ENCODE measurements at places on chromosomes 1 and 21.

- H3K36me3 ChIP-seq = no peaks in the 10 kb centered on the region
- no peaks in the 10 kb centered on the region for H3K4me1 ChIP-seq
- no peak for DNase-seq
These were observed 79.8 kb downstream of the DDX20 start for GRCh38 chr1:111835514-111835913.

- H3K27me3 ChIP-seq = peaks cover 4% of the 10 kb centered on the region
- no peaks in the 10 kb centered on the region for H3K36me3 ChIP-seq
- H3K27ac ChIP-seq = no peak overlapping the region
These were observed 61.4 kb upstream of the KIRREL1 start for GRCh38 chr1:157932069-157932468.

- no peak overlapping the region for H3K4me3 ChIP-seq
- H3K27ac ChIP-seq = no peak overlapping the region
- DNase-seq = no peak
- no peaks in the 10 kb centered on the region for H3K4me1 ChIP-seq
- no peaks in the 10 kb centered on the region for H3K36me3 ChIP-seq
These were observed 122.0 kb downstream of the ADSS2 start for GRCh38 chr1:244329591-244330317.

- no peaks in the 10 kb centered on the region for H3K27me3 ChIP-seq
- DNase-seq = no peak
- peaks cover 34% of the 10 kb centered on the region for H3K36me3 ChIP-seq
These were observed 4.2 kb upstream of the ZNF496 start for GRCh38 chr1:247335882-247336281.

DNA sequence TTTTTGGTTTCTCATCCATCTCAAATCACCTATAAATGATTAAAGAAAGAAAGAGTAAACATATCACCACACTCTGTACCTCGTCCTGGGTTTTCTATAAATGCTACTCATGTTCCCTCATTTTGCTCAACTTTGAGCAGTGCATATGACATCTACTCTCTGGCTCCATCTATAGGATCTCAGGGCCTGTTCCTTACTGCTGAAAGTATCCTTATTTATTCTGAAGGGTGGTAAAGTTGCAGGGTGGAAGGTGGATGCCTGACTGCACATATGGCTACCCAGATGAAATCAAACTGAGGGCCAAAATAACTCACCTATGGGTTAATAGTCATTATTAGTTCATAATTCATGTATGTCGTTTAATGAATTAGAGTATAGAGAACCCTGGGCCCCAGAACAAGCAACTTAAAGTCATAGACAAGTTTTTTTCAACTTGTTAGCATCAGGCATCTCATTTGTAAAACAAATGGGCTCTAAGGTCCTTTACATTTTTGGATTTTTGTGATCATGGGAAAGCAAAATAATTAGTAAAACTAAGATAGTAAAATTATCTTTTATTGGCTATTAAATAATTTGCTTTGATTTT, 46.5 kb downstream of the NCF2 start:
- peaks cover 4% of the 10 kb centered on the region for H3K4me1 ChIP-seq
- H3K27me3 ChIP-seq = no peaks in the 10 kb centered on the region
- H3K4me3 ChIP-seq = no peak overlapping the region
- H3K27ac ChIP-seq = no peak overlapping the region
- peaks cover 87% of the 10 kb centered on the region for H3K36me3 ChIP-seq

GRCh38 chr1:212147581-212148033, 112.1 kb downstream of the DTL start:
- peaks cover 6% of the 10 kb centered on the region for H3K4me1 ChIP-seq
- no peak overlapping the region for H3K4me3 ChIP-seq
- peak overlapping the region; percentile 7 for H3K27ac ChIP-seq
- H3K27me3 ChIP-seq = no peaks in the 10 kb centered on the region

GRCh38 chr1:209829716-209830115, 1.9 kb downstream of the UTP25 start:
- H3K27me3 ChIP-seq = no peaks in the 10 kb centered on the region
- no peak overlapping the region for H3K27ac ChIP-seq
- no peak overlapping the region for H3K4me3 ChIP-seq
- peaks cover 6% of the 10 kb centered on the region for H3K36me3 ChIP-seq

DNA sequence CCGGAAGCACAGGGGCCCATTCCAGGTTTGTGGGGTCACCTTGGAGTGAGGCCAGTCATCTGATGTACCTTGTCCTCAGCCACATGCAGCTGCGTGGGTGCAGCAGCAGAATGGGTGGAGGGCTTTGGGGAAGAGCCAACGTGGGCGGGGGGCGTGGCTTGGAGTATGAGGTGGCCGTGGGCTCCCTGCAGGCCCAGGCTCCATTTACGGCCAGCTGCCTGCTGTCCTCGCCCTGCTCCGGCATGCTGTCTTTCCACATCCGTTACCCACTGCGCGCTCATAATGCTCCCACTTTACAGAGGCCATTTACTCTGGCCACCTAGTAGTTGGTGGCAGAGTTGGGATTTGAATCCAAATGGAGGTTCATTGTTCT, 27.8 kb upstream of the TINAGL1 start:
- H3K4me1 ChIP-seq = peaks cover 11% of the 10 kb centered on the region
- no peak for DNase-seq
- no peak overlapping the region for H3K4me3 ChIP-seq
- no peak overlapping the region for H3K27ac ChIP-seq

DNA sequence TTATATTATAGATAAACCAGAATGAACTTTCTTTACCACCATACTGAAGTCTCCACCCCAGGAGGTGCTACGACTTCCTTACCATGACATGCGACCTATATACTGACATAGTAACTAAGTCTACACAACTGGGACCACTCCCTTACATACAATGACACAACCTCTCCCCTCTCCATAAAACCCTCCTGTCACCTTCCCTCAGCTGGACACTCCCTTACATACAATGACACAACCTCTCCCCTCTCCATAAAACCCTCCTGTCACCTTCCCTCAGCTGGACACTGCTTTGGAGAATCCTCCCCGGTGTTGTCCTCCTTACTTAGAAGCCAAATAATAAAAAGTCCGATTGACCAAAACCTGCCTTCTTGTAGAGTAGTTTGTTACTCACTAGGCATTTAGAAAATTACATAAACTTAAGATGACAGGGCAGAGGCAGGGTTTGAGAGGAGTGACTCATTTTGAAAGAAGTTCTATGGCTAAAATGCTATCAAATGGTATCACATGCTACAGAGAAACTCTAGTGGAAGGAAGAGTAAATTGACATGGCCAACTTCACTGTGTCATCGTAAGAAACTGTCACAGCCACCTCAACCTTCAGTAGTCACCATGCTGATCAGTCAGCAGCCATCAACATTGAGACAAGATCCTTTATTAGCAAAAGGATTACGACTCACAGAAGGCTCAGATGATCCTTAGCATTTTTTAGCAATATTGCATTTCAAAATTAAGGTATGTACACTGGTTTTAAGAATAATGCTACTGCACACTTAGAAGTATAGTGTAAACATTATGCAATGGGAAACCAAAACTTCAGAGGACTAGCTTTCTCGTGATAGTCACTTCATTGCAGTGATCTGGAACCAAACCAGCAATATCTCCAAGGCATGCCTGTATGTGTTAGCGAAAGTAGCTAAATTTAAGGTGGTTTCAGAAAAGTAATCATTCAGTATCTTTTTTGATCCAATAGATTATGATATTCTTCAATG, 56.4 kb downstream of the AHCTF1 start:
- no peak overlapping the region for H3K4me3 ChIP-seq
- peak; percentile 73 for DNase-seq
- H3K27ac ChIP-seq = no peak overlapping the region
- H3K4me1 ChIP-seq = peaks cover 2% of the 10 kb centered on the region

DNA sequence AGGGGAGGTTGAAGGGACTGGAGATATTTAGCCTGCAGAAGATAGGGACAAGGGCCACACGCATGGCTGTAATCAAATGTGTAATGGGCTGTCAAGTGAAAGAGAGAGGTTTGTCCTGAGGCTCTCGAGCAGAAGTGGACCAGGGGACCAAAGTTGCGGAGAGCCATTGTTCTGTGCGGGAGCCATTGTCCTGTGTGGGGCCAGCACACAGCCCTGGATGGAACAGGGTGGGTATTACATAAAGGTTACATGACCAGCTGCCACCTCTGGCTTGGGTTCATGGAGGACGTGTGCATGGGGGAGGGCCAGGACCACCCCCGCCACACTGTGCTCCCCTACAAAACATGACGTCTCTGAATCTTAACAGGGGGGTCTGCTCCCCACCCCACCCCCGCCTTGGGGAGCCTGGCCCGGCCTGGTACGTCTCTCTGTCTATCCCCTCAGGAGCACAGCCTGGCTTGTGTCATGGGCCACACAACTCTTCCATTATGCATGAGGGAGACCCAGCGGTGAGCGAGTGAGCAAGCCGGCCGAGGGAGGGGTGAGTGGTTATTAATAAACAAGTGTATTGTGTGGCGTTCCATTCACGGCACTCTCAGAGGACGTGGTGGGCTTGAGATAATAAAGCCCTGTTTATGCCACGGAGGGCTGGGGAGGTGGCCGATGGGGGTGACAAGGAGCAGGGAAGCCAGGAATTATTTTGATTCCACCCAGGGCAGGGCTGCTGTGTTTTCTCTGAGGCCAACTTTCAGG, at the start of gene NFASC:
NFASC (plus strand) TSS at position 703 of the 753 bp plus-strand sequence. CDS start 73,454 bp downstream, outside the sequence.
- no peaks in the 10 kb centered on the region for H3K4me1 ChIP-seq
- no peaks in the 10 kb centered on the region for H3K27me3 ChIP-seq
- DNase-seq = no peak
- no peak within 1 kb of the TSS for H3K4me3 ChIP-seq
- no peak within 1 kb of the TSS for H3K27ac ChIP-seq
- no peaks in the 10 kb centered on the region for H3K36me3 ChIP-seq

- peaks cover 4% of the 10 kb centered on the region for H3K36me3 ChIP-seq
- DNase-seq = no peak
- peaks cover 5% of the 10 kb centered on the region for H3K4me1 ChIP-seq
- H3K27ac ChIP-seq = no peak overlapping the region
These were observed 55.7 kb downstream of the ADSS2 start for GRCh38 chr1:244395965-244396364.

- no peaks in the 10 kb centered on the region for H3K27me3 ChIP-seq
- H3K4me3 ChIP-seq = no peak overlapping the region
- H3K27ac ChIP-seq = no peak overlapping the region
- no peaks in the 10 kb centered on the region for H3K4me1 ChIP-seq
- DNase-seq = no peak
These were observed 126.9 kb upstream of the GRIK3 start for GRCh38 chr1:37161171-37161570.

DNA sequence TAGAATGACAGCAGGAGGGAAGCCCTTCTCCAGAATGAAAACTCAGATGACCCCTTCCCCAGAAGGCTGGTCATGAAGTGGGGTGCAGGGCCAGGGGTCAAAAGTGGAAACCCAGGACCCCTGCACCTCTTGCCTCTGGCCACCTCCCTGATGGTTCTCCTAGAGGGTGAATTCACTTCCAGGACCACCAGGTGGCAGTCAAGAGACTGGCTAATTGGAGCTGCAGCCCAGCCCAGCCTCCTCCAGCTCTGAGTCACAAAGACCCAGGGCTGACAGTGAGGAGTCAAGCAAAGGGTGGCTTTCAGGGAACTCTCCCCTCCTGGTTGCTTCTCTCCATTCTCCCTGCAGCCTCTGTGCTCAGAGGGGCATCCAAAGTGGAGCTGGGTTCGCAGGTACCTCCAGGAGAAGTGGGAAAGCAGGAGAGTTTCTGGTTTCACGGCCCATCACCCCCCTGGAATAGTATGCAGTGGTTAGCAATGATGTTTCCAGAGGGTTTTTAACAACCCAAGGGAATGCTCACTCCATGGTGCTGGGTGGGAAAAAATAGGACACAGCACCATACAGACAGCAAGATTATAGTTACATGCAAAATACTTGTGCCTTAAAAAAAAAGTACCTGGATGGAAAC, 6.1 kb upstream of the EPHB2 start:
- peak; percentile 88 for DNase-seq
- H3K4me3 ChIP-seq = no peak overlapping the region

GRCh38 chr1:190560161-190560681, 82.6 kb upstream of the BRINP3 start:
- H3K4me3 ChIP-seq = no peak overlapping the region
- no peaks in the 10 kb centered on the region for H3K4me1 ChIP-seq
- no peak for DNase-seq
- H3K36me3 ChIP-seq = no peaks in the 10 kb centered on the region

GRCh38 chr21:35927262-35927661, 133.1 kb downstream of the SETD4 start:
- H3K36me3 ChIP-seq = no peaks in the 10 kb centered on the region
- H3K4me3 ChIP-seq = no peak overlapping the region
- no peak for DNase-seq
- no peaks in the 10 kb centered on the region for H3K27me3 ChIP-seq

DNA sequence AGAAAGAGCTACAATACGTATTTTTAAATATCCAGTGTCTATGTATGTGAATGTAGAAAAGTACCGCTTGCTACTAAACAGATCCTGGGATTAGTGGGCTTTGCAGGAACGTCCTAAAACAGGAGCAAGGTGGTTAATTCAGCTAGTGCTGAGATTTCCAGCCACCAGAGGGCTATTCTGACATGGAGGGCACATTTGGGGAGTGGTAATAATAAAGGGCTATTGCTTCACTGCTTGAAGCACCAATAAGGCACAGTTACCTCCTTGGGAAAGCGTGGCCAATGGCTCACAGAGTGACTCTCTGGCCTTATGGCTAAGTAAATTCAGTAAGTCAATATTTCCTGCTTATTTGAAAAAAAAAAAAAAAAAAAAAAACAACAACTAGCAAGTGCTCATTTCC, 152.4 kb downstream of the GABPA start:
- no peak for DNase-seq
- H3K4me1 ChIP-seq = peaks cover 22% of the 10 kb centered on the region

DNA sequence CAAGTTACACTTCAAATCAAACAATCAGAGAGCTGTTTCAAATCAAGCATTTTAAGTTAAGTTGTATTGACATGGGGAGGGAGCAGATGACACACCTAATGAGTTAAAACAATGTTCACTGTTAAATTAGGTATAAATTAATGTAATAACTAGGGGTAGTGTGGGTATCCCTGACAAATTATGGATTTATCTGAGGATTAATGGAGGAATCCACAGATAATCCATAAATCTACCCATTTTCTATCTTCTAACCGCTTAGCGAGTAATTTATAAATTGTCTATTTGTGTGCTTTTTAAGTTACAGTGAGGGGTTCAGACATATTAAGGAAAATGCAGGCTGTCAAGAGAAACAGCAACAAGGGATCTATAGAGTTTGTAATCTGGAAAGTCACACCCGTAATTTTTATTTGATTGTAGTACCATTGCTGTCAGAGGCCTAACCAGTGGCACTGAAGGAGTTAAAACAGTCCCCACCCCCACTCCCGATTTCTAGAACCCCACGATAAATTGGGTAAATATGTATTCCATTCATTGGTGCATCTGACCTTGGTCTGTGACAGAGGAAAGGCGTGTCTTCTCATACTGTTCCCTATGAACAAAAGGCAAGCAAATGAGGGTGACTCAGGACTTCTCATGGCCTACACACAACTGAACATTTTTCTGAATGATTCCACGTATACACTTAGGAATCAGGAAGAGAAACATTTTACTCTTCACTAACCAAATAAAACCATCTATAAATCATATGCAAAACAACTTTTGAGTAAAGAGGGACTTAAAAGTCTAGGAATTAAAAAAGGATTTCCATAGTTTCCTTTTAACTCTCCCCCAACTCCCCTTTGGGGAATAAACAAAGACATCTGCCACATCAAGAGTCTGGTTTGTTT, 7.4 kb downstream of the IRF2BP2 start:
- H3K36me3 ChIP-seq = peaks cover 59% of the 10 kb centered on the region
- peak; percentile 95 for DNase-seq
- H3K27me3 ChIP-seq = no peaks in the 10 kb centered on the region
- H3K4me3 ChIP-seq = no peak overlapping the region
